ENCODE measurements at places on chromosomes 12 and 14.

- DNase-seq = no peak
Measured at GRCh38 chr12:10102322-10102721, 3.5 kb upstream of the CLEC1A start.

GRCh38 chr14:74301594-74302151 is 1.1 kb downstream of the ABCD4 start:
- DNase-seq = no peak

DNA sequence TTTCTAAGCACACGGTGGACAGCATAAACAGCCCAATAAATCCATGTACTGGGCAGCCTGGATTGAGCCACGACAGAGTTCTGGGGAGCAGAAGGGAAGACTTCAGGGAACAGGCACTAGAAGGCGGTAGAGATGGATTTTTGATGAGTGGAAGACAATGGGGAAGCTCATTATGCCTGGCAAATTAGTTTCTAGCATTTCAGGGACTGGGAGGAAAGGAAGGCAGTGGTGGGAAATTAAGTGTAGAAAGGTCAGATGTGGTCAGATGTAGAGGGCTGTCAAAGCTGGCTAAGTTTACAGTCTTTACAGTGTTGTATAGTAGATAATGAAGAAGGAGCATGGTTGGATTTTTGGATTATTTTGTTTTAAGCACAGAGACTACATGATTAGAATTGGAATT is 9.2 kb downstream of the EGLN3 start:
- DNase-seq = no peak

GRCh38 chr14:26820572-26820971 is 222.7 kb upstream of the NOVA1 start:
- no peak for DNase-seq
